Activated CD4-positive, alpha-beta T cell treated with anti-CD3 and anti-CD28 coated beads, Interleukin-2, amount 10 ng/mL, durations not matched to agents 7 days and 5 days (primary cell): ENCODE measurements at places on chromosomes 1 and 21. TPM values are rescaled to one million over a fixed set of nuclear protein-coding genes. Genes with fewer than 3 reads are reported as not detected.

- no peak for DNase-seq
These were observed 108.4 kb downstream of the CNIH3 start for GRCh38 chr1:224724566-224724965.

Gene CRYBG2
- total RNA-seq, result 2.2 TPM

DNA sequence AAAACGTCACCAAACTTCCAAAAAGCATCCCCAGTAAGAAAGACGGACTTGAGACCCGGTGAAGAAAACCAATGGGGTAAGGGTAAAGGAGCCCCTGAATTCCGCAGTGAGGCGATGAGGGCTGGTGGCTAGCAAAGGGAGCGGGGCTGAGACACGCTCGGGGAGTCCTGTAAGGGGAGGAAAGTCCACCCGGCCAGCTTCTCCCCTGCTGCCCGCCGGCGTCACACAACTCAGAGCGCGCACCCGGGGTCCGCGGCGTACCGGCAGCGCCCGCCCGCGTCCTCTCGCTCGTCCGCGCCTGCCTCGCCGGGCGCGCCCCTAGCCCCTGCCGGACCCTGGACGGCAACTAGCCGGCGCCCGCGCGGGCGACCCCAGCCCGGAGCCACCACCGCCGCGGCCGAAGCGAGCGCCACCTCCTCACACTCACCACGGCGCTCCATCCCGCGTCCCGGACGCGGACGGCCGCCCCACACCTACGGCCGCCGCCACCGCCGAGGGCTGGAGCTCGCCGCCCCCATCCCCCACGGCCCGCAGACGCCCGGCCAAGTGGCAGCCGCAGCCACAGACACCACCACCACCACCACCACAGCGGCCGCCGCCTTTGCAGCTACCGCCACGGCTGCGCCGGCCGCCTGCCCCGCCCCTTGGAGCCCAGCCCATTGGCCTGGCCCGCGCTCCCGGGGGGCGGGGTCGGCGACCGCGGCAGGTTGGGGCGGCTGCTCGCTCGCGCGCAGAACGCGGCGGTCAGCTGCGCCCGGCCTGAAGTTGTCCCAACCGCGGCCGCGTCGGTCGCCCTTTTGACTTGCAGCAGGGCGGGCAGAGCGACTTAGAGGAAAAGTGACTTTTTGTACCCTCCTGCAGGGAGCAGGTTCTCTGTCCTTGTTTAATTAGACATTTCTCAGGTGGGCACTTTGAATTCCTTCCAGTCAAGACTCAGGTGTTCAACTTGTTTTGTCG, 10.0 kb upstream of the ARHGAP29 start:
- no peak for DNase-seq

GRCh38 chr1:29281571-29281970, 45.2 kb downstream of the PTPRU start:
- DNase-seq, result no peak

DNA sequence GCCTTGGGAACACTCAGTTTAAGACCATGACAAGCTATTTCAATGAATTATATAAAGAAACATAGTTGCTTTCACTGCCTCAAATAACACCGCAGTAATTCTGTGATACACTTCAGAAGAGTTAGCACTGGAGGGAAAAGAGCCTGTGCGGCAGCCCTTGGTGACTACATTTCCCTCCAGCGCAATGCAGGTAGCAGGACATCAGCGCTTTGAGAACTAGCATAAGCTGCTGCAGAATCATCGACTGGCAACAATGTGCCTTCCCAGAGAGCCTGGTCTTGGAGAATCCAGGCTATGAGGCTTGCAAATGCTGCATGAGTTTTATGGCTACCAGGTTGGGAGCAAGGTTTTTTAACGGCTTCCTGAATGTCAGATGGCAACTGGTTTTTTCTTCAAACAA, 7.5 kb downstream of the NRIP1 start:
- DNase-seq, result no peak

GRCh38 chr1:160755911-160756848, 17.1 kb downstream of the SLAMF7 start:
- DNase-seq, result no peak
